ENCODE measurements at places on chromosomes 5 and 9. TPM values are rescaled to one million over a fixed set of nuclear protein-coding genes. Genes with fewer than 3 reads are reported as not detected.

The PPP2R2B gene
- not detected for total RNA-seq

The SPATA31E1 gene
- total RNA-seq = not detected

The ZBTB26 gene
- total RNA-seq = 2.9 TPM

The ASS1 gene
- total RNA-seq = 247 TPM

The PCDHGC3 gene
- 75.6 TPM for total RNA-seq

The TLX3 gene
- total RNA-seq = 1.9 TPM

The ZBED3 gene
- 0.29 TPM for total RNA-seq

The FAM221B gene
- not detected for total RNA-seq

The NUTM2F gene
- total RNA-seq = not detected

The EGFL7 gene
- 1.6 TPM for total RNA-seq

The PCDHA13 gene
- total RNA-seq = not detected

The GALNT12 gene
- total RNA-seq = 3.2 TPM

The ACSL6 gene
- not detected for total RNA-seq

The RGS7BP gene
- not detected for total RNA-seq

The OR2V1 gene
- total RNA-seq = not detected

The MEIKIN gene
- total RNA-seq = not detected

The SELENOP gene
- 0.49 TPM for total RNA-seq

The FCHO2 gene
- total RNA-seq = 12.0 TPM

The IRF1 gene
- 34.1 TPM for total RNA-seq

Measured in RPMI7951 (cell line).